Activated T-cell treated with anti-CD3 and anti-CD28 coated beads for 4 hours (primary cell): ENCODE measurements at places on chromosomes 2 and 18.

- no peak for DNase-seq
Observed at GRCh38 chr2:54666131-54666633, 57.3 kb upstream of the EML6 start.

- DNase-seq: no peak
Observed at GRCh38 chr2:216604458-216604857, 28.8 kb upstream of the IGFBP2 start.

GRCh38 chr18:74328206-74328605 lies 12.6 kb downstream of the C18orf63 start:
- DNase-seq: no peak

GRCh38 chr2:205731583-205731981 lies 49.3 kb downstream of the NRP2 start:
- DNase-seq: no peak

DNA sequence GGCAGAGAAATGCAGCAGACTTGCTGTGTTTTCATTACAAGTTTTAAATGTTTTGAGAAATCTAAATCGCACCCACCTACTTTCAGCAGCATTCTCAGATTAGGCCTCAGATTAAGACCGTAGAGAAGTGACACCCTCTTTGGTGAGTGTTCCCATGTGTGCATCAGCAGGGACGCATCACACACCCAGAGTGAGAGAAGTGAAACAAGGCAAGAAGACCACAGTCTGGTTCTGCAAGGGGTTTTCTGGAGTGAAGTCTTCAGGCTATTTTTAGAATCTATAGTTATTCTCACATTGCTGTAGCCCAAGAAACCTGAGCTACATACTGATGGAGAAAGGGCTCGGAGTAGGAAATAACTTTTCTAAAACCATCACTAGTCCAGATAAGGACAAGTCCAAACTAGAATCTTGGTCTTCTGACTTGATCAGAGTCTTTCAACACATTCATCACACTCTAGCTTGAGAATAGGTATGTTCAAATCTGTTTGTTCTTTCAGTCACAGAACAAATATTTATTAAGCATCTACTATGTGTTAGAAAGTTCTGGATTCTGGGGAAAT lies 1216.6 kb upstream of the PIK3C3 start:
- no peak for DNase-seq

- no peak for DNase-seq
Observed at GRCh38 chr2:235098736-235099494, 147.1 kb downstream of the SH3BP4 start.

- no peak for DNase-seq
Observed at GRCh38 chr2:68855550-68855949, 15.6 kb downstream of the BMP10 start.

DNA sequence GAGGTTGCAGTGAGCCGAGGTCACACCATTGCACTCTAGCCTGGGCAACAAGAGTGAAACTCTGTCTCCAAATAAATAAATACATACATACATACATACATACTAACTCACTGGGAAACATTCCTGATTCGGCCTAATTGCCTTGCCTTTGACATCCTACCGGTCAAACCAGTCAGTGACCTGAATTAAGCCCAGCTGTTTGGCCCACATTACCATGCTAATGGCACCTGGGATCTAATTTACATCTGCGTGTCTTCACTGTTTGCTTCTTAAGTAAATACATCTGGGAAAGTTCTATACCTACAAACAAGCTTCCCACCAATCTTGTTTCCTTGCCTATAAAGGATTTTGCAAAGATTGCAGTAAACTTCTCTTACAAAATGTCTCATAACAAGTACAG lies 230.2 kb upstream of the ZC3H15 start:
- no peak for DNase-seq

DNA sequence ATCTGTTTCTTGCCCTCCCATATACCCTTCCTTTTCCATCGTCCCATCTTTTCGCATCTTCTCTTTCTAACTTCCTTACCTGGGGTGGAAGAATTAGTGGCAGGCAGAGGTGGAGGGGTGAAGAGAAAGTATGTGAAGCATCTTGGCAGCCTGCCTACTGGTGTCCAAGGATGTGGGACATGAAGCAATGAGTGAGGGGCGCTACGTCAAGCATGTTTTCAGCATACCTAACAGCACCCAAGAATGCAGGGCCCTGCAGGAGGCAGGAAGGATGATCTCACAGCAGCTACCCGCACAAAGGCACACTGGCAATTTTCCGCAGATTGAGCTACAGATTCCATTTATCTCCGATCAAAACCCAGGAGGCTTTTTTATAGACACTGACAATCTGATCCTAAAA lies 42.2 kb downstream of the METTL4 start:
- no peak for DNase-seq

- DNase-seq: no peak
Observed at GRCh38 chr2:209380293-209380692, 43.6 kb upstream of the MAP2 start.

DNA sequence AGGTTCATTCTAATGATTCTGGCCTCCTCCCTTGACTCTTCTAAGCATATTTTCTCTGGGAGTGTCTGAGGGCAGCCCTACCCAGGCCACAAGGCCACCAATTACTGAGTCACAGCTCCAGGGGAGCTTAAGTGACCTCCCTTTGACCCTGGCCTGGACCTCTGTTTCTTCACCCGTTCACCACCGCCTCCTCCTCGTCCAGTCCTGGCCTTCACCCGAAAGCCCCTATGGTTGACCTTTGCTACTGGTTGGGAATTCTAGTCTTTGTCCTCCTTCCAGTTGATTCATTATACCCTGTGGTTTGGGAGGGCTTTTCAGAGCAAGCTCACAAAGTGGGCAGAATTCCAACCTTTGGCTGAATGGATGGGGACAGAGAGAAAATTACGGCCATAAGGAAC lies 72.6 kb downstream of the NRP2 start:
- DNase-seq: no peak

DNA sequence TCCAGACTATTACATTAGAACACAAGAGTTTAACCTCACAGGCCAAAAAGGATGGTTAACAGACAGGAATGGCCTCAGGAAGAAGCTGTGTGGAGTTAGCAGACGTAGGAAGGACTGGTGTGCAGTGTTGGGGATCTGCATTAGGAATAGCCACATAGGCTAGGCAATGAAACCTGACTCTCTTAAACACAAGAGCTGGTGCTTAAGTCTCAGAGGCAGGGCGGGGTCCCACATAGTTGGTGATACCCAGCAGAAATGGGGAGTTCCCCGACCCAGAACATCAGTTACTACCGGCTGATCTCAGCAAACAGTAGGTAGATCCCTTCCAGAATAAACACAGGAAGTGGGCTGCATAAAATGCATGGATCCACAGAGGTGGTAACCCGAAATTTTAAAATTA lies 64.1 kb downstream of the CCDC93 start:
- DNase-seq: no peak

DNA sequence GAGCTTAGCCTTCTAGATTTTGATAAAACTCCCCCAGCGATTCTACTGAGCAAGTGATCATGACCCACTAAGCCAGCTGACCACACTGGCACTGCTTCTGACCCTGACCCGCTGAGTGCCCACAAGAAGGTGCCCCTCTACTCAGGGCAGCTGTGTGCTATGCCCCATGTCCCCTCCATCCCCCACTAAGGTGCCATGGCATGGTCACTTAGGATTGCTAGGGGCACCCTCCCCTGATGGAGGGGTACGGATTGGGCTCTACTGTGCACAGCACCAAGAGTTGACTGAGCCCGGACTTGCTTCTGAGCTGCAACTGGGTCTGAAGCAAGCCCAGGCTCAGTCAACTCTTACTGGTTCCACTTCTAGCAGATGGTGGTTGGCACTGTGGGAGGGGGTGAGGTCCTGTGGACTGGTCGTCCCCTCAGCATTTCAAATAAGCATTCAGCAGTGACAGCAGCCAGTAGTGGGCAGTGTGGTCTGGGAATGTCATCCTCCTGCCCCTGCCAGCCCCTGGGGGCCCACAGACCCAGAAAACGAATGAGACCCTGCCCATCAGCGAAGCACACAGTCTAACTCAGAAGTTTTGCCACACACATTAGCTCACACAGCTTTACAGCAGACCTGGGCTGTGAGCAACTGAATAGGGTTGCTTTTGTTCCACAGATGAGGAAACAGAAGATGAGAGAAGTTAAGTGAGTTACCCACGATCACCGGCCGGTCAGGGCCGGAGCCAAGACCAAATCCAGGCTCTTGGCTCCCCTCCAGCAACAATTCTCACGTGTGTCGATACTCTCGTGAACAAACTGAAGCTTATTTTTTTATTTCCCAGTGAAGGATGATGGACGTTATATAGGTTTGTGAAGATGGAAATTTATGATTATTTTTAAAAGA lies 52.1 kb upstream of the FOSL2 start:
- DNase-seq: no peak

DNA sequence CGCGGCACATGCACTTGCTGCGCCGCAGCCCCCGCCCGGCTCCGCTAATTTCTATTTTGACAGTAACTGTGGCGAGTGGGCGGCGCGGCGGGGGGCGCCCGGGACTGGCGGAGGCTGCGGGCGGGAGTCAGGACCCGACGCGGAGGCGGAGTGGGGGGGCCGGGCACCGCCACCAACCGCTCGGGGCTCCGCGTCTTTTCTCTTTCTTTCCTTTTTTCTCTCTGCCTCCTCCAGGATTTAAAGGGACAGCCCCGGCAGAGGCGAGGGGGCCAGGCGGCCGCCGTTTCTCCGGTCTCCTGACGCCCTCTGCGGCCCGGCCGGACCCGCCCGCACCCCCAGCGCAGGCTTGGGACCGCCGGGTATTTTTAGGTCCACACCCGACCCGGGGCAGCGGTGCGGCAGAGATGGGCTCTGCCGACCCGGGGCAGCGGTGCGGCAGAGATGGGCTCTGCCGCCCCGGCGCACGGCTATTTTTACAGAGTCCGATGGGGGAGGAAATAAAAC lies 460 bp upstream of the ZBTB7C start:
- no peak for DNase-seq

GRCh38 chr2:9984871-9985480 lies 33.5 kb downstream of the GRHL1 start:
- DNase-seq: no peak

GRCh38 chr18:9750606-9751304 lies 42.7 kb downstream of the RAB31 start:
- DNase-seq: no peak

- no peak for DNase-seq
Observed at GRCh38 chr18:48959921-48960920, 9.5 kb upstream of the SMAD7 start.
